ENCODE measurements at places on chromosomes 16 and 17. TPM values are rescaled to one million over a fixed set of nuclear protein-coding genes. Genes with fewer than 3 reads are reported as not detected.

DNA sequence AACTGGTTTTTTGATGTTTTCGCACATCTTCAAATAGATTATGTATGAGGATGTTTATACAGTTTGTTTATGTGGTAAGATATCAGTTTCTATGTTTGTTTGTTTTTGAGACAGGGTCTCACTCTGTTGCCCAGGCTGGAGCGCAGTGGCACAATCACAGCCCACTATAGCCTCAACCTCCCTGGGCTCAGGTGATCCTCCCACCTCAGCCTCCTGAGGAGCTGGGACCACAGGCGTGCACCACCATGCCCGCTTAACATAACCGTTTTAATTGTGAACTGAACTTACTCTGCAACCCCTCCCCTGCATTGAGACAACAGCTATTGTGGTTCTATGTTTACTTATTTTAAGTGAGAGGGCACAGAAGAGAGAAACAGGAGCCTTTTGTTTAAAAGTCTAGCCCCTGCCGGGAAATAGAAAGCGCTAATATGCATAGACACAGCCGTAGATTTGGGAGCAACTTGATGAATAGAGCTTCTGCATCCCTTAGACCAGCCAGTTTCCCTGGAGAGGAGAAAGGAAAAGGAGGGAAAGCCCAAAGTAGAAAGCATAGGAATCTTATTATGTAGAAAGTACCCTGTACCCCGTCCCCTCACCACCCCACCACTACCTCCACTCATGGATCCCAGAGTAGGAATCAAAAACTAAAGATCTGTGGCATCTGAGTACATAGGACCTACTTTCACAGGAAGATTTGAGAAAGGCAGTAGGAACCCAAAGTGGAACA, 19.6 kb upstream of the APPBP2 start:
- no peaks in the 10 kb centered on the region for H3K36me3 ChIP-seq
- H3K4me3 ChIP-seq: no peak overlapping the region
- no peak overlapping the region for H3K27ac ChIP-seq
- no peak for DNase-seq
- H3K4me1 ChIP-seq: no peaks in the 10 kb centered on the region

CD2BP2 gene
- total RNA-seq: 63.9 TPM

CIITA gene
- total RNA-seq: 0.20 TPM

GRCh38 chr16:2858245-2859025, 465 bp upstream of the PRSS22 start:
- DNase-seq: no peak
- peaks cover 5% of the 10 kb centered on the region for H3K4me1 ChIP-seq
- no peak overlapping the region for H3K27ac ChIP-seq

DNA sequence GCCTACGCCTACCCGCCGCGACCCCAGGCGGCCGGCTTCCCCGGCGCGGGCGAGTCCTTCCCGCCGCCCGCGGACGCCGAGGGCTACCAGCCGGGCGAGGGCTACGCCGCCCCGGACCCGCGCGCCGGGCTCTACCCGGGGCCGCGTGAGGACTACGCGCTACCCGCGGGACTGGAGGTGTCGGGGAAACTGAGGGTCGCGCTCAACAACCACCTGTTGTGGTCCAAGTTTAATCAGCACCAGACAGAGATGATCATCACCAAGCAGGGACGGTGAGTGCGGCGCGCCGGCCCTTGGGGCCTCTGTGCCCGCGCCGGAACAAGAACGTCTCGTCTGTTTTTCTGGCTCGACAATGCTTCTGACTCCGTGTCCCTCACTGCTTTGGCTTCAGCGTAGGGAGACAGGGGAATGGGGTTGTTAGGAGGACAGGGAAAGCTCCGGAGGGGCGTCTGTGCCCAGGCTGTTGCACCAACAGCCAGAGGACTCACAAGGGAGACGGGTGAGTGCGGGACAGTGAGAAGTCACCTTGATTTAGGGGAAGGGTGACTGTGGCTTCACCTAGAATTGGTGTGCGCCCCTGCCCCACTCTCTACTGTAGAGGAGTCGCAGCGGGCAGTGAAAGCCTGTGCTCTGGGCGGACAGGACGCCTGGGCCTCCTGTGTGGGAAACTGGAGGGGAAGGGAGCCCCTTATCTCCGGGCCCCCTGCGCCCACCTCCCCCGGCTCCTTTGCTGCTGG, 806 bp downstream of the TBX21 start:
- H3K4me1 ChIP-seq: peaks cover 3% of the 10 kb centered on the region
- no peak overlapping the region for H3K27ac ChIP-seq

PRAC1 gene
- total RNA-seq: 14.0 TPM

KRT14 gene
- not detected for total RNA-seq

DNA sequence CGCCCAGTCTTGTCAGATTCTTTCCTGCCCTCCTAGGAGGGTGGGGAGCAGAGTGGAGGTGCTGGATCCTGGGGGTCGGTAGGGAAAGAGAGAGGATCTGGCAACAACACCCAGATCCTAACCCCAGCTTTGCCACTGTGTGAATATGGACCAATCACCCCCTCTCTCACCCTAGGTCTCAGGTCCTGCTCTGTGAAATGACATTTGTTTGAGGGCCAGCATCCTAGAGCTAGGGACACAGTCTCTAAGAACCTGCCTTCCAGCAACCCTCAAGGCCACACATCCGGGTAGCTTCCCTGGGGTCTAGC, 28.4 kb upstream of the MAP3K14 start:
- H3K4me1 ChIP-seq: peaks cover 27% of the 10 kb centered on the region
- H3K27me3 ChIP-seq: peaks cover 7% of the 10 kb centered on the region
- no peak for DNase-seq
- H3K36me3 ChIP-seq: no peaks in the 10 kb centered on the region
- H3K27ac ChIP-seq: peak overlapping the region; percentile 32
- H3K4me3 ChIP-seq: no peak overlapping the region

- H3K36me3 ChIP-seq: no peaks in the 10 kb centered on the region
- H3K27me3 ChIP-seq: no peaks in the 10 kb centered on the region
- H3K4me1 ChIP-seq: peaks cover 70% of the 10 kb centered on the region
- H3K27ac ChIP-seq: peak overlapping the region; percentile 96
Measured at GRCh38 chr17:50217591-50217990, 16.2 kb upstream of the COL1A1 start.

CHD9 gene
- 108 TPM for total RNA-seq

SNX20 gene
- not detected for total RNA-seq

TNP2 gene
- not detected for total RNA-seq

DNA sequence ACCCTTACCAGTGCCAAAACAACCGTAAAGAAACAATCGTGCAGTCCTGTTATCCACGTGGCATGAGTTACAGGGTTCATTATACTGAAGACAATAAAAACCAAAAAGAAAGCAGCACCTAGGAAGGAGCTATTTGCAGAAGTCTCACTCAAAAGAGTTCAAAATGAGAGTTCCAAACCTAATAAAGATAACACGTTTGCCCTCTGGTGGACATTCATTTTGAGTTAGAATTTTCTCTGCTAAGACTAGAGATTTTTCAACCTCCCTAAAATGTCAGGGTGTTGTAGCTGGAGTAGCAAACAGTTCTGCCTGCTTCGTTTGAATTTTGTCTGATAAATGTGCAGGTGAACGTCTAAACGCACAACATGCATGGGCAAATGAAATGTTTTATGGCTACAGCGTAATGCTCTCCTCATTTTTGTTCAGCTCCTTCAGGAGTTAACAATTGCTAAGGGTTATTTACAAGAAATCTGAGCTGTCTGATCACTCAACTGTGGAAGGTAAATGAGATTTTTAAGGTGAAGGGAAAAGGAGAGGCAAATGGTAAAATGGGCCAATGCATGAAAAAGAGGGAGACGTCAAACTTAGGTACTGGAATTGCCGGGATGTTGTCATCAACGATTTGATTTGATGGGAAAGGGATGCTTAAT, 1067.9 kb upstream of the EEF2KMT start:
- H3K36me3 ChIP-seq: no peaks in the 10 kb centered on the region
- no peaks in the 10 kb centered on the region for H3K4me1 ChIP-seq
- H3K4me3 ChIP-seq: no peak overlapping the region
- DNase-seq: no peak
- no peak overlapping the region for H3K27ac ChIP-seq

DNA sequence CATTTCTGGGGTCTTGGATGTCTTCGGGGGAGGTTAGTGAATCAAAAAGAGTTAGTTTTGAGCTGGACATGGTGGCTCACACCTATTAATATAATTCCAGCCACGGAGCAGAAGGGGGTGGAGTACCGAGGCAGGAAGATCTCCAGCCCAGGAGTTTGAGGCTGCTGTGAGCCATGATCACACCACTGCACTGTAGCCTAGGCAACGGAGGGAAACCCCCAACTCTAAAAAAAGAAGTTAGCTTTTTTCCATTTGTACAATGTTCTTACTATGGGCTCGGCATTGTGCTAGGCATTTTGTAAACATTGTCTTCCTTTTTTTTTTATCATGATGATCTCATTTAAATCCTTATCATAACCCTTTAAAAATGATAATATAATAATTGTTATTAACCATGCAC, 8.3 kb upstream of the SNF8 start:
- no peaks in the 10 kb centered on the region for H3K27me3 ChIP-seq
- H3K4me1 ChIP-seq: peaks cover 11% of the 10 kb centered on the region
- no peaks in the 10 kb centered on the region for H3K36me3 ChIP-seq
- H3K27ac ChIP-seq: peak overlapping the region; percentile 67
- no peak for DNase-seq

DNA sequence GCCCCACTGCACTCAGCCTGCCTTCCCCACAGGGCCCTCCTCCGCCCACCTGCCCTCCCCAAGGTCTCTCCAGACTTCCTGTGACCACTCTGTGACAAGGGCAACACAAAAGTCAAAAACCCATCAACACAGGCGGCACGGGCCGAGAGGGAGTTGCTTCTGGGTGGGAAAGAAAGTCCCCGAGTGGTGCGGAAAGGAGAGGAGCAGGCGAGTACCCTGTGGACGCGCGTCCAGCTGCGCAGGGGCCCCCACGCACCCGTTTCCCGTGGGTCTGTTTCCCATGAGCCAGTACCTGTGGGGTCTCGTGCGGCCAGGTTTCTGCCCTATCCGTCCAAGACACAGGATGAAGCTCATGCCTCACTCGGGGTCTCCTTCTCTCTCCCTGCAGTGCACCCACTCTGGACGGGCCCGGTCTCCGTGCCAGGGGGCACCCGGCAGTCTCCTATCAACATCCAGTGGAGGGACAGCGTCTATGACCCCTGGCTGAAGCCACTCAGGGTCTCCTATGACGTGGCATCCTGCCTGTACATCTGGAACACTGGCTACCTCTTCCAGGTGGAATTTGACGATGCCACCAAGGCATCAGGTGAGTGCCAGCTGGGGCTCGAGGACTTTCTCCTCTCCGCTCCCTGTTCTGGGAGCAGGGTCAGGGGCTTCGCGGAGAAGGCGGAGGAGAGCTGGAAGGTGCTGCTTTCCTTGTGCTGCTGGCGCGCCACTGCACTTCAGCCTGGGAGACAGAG, 12.2 kb downstream of the CD2BP2 start:
- H3K27ac ChIP-seq: no peak overlapping the region
- no peaks in the 10 kb centered on the region for H3K4me1 ChIP-seq
- no peak overlapping the region for H3K4me3 ChIP-seq

TMEM11 gene
- 20.6 TPM for total RNA-seq

KRTAP1-1 gene
- total RNA-seq: not detected

DNA sequence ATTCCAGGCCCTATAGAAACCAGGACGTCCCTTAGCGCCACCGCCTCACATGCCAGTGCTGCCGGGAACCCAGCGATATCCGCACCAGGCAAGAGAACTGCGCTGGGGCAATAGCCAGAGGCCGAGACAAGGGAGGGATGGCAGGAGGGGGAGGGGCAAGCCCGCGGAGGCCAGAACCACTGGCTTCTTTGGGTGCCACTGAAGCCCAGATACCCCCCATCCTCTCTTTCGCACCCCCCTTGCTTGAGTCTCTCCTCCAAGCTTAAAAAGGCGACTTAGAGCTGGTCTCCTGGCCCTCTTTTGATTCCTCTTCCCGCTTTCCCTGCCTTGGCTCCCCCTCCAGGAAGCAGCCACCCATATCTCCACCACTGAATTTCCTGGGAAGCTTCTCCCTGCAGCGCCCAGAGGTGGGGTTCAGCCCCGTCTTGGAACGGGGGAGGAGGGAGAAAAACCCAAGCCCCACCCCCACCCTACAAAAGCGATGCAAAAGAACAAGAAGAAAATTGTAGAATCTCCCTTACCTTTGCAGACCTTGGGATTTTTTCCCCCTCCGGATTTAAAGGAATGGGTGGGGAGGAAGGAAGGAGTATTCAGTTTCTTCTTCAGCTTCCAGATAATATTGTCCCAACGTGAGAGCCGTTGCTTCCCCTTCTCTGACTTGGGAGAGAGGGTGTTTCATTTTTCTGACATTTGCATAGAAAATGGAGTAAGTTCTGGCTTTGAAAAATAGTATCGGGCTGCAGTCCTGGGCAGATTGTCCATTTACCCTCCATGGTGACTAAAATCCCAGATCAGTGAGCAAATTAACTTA, 622 bp downstream of the HOXB6 start:
- H3K36me3 ChIP-seq: peaks cover 18% of the 10 kb centered on the region
- no peak for DNase-seq
- peak overlapping the region; percentile 90 for H3K4me3 ChIP-seq
- H3K27me3 ChIP-seq: no peaks in the 10 kb centered on the region

- peak overlapping the region; percentile 97 for H3K27ac ChIP-seq
- H3K4me3 ChIP-seq: peak overlapping the region; percentile 45
- DNase-seq: peak; percentile 35
- H3K4me1 ChIP-seq: peaks cover 26% of the 10 kb centered on the region
Measured at GRCh38 chr16:66408163-66409048, 18.7 kb upstream of the BEAN1 start.

- no peak for DNase-seq
- H3K27me3 ChIP-seq: no peaks in the 10 kb centered on the region
- H3K27ac ChIP-seq: no peak overlapping the region
- no peak overlapping the region for H3K4me3 ChIP-seq
- H3K4me1 ChIP-seq: peaks cover 13% of the 10 kb centered on the region
- peaks cover 11% of the 10 kb centered on the region for H3K36me3 ChIP-seq
Measured at GRCh38 chr16:12675046-12675445, 128.6 kb downstream of the CPPED1 start.

- H3K36me3 ChIP-seq: peaks cover 20% of the 10 kb centered on the region
- no peak overlapping the region for H3K27ac ChIP-seq
- no peaks in the 10 kb centered on the region for H3K4me1 ChIP-seq
- no peaks in the 10 kb centered on the region for H3K27me3 ChIP-seq
Measured at GRCh38 chr16:69698404-69698803, 28.0 kb downstream of the NQO1 start.

- no peaks in the 10 kb centered on the region for H3K4me1 ChIP-seq
- no peak for DNase-seq
- no peaks in the 10 kb centered on the region for H3K27me3 ChIP-seq
- no peak overlapping the region for H3K27ac ChIP-seq
Measured at GRCh38 chr17:77844681-77845080, 113.8 kb upstream of the TNRC6C start.

DNA sequence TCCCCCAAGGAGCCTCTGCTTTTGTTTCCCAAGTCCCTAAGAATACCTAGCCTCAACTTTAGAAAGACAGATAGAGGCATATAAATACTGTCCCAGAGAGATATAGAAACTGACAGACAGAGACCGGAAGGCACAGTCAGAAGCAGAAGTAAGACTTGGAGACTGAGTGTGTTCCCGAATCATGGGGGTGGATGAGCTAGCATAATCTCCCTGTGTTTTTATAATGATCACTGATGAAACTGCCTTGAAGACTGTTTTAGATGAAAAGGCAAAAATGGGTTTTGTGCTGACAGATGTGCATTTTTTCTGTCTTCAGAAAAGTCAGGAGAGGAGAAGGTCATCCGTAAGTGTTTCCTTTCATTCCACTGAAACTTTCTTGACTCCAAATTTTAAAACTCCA, 8.3 kb upstream of the PSMD3 start:
- H3K36me3 ChIP-seq: no peaks in the 10 kb centered on the region
- DNase-seq: no peak
- H3K27me3 ChIP-seq: peaks cover 56% of the 10 kb centered on the region
- H3K4me3 ChIP-seq: no peak overlapping the region
- H3K27ac ChIP-seq: no peak overlapping the region
- peaks cover 8% of the 10 kb centered on the region for H3K4me1 ChIP-seq

KRT27 gene
- total RNA-seq: not detected

Data from mesothelial cell of epicardium (in vitro differentiated cells).